ENCODE measurements at places on chromosomes 12 and 14.

DNA sequence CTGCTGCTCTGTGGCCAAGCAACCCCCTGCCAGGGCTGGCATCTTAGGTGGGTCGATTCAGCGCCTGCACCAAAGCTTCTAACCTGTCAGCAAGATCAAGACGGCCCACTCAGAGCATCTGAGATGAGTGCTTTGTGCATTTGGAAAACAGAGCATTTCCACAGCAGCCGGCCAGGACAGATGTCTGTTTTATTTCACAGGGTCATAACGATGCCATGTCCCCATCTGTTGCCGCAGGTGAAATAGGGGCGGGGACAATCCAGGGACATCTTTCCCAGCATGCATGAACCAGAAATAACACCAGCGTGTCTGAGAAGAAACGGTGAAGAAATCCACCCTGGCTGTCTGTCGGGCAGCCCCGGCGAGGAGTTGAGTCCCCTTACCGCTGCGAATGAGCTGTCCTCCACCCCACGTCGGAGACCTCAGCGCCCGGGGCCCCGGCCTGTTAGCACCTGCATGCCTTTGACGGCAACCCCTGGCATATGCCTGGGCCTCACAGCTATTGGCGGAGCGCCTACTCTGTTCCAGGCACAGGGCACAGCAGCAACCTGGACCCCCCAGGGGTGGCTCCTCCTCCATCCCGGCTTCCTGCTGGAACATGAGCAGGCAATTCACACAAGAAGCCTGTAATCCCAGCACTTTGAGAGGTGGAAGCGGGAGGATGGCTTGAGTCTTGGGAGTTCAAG is 30.6 kb upstream of the ULK1 start:
- no peak for DNase-seq

DNA sequence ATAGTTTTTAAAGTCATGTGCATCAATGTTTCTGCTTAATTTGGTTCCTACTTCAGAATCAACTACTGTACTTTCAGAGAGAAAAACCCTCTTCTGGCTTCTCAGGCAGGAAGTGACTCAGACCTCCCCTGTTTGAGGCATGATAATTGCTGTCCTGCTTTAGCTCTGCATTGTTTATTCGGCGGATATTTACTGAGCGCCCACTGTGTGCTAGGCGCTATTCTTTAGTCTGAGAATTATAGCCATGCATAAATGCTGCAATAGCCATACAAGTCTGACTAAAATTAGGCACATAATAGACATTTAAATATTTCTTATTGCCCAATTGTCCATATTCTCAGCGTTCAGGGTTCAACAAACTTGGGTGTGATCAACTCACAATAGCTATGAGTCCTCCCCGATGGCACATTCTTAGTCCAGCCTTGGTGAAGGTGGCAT is 6.1 kb upstream of the AMIGO2 start:
- DNase-seq, result no peak

DNA sequence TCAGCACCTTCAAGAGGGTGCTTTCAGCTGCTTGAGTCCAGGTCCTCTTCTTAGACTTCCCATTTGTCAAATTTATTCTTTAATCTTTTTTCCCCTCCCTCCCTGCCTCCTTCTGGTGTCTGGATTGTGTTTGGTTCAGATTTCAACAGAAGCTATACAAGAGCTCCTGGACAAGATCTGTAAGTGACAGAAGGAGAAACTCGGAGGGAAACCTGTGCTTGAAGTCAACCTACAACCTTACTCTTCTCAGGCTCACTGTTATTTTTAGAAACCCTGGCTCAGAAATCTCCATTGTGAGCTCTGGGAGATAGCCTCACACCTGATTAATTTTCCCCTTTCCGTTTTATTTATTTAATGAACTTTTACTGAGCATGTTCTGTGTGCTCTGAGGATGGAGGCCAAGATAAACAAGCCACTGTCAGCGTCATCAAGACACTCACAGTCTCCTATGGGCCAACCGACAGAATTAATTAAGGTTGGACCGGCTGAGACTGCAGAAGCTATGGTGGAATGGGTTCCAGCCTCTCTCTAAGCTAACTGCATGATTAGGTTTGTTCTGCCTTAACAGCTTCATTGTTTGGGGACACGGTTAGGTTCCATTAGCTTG is 13.5 kb downstream of the PDE1B start:
- DNase-seq, result no peak

- DNase-seq, result no peak
These were observed 6.3 kb downstream of the CS start for GRCh38 chr12:56293795-56294194.

- DNase-seq, result peak; percentile 91
These were observed 8.6 kb downstream of the IFI27L2 start for GRCh38 chr14:94120667-94121340.

DNA sequence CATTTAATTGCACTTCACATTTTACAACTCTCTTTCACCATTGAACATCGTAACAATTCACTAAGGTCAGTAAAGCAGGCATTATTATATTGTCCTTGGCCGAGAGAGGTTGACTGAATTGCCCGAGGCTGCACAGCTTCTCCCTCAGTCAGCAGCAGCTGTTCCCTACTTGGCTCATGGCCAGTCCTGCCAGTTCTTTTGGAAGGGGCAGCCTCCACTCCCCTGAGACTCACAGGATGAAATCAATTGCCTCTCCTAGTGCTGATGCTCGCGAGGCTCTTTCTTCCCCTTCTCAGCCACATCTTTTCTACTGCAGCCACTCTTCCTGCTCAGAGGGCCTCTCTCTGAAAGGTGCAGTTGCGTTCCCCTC is 79.9 kb upstream of the KCNA1 start:
- no peak for DNase-seq

DNA sequence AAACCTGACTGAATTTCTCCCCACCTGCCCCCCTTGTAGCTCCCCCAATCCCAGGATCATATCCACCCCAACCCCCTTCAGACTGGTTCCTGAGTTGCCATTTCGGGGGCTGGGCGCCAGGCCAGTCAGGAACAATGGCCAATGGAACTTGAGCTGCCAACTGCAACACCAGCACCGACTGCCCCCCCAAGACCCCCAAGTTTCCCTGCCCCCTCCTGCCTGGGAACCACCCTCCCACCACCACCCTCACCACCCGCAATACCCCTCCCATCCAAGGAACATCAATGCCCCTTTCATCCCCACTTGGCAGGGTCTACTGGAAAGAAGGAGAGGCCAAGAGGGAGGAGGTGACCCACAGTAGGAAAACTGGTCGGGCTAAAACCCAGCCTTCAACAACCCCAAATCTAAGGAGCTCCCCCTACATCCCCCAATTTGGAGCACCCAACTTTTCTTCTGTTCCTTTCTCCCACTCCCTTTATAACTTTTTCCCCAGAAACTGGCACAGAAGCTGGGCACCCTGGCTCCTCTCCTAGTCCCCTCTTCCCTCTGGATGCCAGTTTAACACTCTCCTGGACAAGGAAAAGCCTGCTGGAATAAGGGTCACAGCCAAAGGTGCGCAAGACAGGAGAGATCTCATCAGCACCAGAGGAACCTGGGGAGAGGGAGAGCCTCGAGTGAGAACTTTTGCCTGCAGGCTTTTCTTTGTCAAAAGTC is 1.6 kb upstream of the NDRG2 start:
- no peak for DNase-seq

- no peak for DNase-seq
These were observed 215.4 kb downstream of the SLC41A2 start for GRCh38 chr12:104742551-104743201.

- DNase-seq, result no peak
These were observed 87.9 kb downstream of the VCPKMT start for GRCh38 chr14:50028458-50028857.

GRCh38 chr14:89845346-89845745 is 109.2 kb downstream of the EFCAB11 start:
- DNase-seq, result peak; percentile 62

- no peak for DNase-seq
These were observed 42.1 kb upstream of the STRN3 start for GRCh38 chr14:31068235-31068634.

DNA sequence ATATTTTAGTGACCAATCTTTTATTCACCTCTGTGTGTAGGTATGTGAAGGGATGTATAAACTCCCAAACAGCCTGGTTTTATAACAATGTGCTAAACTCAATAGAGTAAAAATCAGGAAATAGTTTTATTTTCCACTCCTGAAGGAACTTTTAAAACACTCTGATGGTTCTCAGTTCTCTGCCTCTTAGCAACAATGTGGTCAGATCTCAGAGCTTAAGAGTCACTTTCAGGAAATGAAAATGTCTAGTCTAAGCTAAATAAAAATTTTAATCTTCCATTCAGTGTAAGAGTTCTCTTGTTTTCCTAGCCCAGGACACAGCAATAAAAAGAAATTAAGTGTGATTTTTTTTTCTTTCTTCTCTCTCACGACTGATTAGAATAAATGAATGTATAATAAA is 718.0 kb downstream of the C12orf50 start:
- DNase-seq, result no peak

GRCh38 chr12:106868982-106869700 is 86.6 kb upstream of the TMEM263 start:
- no peak for DNase-seq

DNA sequence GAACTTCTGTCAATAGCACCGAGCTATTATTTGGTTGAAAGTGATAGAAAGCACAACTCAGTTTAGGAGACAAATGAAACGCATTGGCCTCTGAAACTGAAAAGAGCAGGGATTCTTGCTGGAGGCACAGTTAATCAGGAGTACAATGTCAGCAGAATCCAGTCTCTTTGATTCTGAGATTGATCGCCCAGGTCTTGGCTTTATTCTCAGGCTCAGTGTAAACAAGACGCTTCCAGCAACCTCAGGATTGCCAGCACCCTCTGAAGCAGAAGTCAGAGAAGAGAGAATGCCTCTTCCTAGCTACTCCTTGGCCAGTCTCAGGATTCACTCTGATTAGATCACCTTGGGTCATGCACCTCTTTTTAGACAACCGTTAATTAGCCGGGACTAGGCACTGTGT is 11.8 kb upstream of the OTUB2 start:
- DNase-seq, result no peak

DNA sequence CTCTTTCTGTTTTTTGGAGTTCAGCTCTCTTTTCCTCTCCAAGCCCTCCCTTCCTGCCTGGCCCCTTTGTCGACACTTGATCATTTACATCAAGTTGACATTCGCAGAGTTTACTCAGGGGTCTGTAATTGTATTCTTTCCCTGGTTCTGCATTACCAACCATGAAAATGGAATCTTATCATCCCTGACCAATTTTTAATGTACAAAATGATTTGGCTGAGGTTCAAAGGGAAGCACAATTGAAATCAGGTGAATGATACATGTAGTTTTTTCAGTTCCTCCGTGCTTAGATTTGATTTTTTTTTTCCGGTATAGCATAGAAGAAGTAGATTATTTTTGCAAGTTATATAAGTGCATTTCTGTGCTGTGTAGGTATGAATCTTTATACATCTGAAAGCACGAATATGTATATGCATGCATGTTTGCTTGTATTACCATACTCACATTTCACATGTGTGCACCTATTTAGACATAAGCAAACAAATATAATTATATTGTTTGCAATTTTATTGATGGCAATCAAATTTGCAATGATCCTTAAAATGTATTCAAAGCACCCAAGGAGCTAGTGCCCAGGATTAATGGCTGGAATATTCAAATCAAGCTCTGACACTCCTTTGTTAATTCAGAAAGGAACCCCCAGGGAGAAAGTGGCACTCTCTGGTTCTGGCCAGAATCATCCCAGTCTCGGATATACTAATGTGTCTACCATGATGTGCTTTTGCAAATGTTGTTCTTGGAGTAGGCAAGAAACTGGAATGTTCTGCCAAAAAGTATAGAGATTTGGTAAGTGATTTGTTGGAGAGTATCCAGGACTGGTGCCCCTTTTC is 189.3 kb downstream of the VRK1 start:
- no peak for DNase-seq

- no peak for DNase-seq
These were observed 254.9 kb downstream of the LRIG3 start for GRCh38 chr12:58665375-58665774.

Data from foreskin fibroblast (primary cell).